Activated CD4-positive, alpha-beta T cell treated with anti-CD3 and anti-CD28 coated beads, Interleukin-2, amount 50 U/mL, for 48 hours (primary cell): ENCODE measurements at places on chromosomes 3 and 15.

GRCh38 chr15:74829991-74830390 is 3.6 kb downstream of the CPLX3 start:
- no peak for DNase-seq

- no peak for DNase-seq
Observed at GRCh38 chr15:63476229-63476632, 28.2 kb upstream of the USP3 start.

DNA sequence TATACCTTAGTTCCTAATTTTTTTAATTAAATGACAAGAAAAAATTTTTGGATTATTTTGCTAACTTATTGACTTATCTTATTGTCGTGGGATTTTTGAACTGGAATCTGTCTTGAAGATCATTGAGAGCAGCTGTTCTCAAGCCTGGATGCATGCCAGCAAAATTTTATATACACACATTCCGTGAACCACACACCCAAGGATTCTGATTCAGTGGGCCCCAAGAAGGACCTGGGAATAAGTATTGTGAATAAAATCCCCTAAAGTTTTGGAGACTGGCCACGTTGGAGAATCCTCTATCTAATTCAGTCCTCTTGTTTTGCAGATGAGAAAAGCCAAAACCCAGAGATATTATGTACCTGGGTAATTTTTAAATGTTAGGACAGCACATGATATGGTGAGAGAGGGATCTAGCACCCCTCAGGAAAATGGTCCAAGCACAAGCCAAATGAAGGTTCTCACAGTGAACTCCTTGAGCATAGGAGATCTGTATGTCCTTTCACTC is 55.2 kb downstream of the UNC13C start:
- DNase-seq: no peak

GRCh38 chr3:132083583-132084279 is 48.9 kb upstream of the CPNE4 start:
- no peak for DNase-seq
